Activated CD4-positive, alpha-beta T cell treated with anti-CD3 and anti-CD28 coated beads, Interleukin-2, amount 50 U/mL, for 24 hours (primary cell): ENCODE measurements at places on chromosomes 16 and 17.
A peak's percentile ranks its signal among the peaks of the same experiment; 100 is the strongest.

DNA sequence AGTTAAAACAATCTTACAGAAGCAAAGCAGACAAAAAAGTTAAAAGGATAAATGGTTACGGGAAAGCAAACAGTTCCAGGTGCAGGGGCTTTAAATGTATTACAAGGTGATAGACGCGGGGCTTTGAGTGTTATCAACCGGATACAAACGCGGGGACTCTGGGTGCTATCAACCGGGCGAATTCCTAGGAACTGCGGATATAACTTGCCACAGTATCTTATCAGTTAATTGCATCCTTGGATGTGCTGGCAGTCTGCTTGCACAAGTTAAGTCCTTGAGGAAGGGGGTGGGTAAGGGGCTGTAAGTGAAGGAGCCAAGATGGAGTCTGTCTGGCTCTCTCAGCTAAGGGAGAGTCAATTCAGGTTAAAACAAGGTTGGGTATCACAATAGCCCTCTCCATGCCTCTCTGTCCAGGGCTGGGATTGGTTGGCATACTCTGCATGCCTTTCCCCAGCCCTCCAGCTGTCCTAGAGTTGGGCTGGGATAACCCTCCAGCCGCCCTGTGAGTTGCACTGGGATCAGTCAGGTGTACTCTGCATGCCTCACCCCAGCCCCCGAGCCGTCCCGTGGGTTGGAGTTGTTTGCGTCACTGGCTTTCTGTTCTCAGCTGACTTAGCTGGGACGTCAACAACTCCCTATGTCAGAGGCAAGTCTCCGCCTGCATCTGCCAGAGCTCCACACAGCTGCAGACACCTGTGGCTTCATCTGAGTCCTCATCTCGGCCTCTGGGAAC lies 40.9 kb downstream of the TMEM235 start:
- peak; percentile 54 for DNase-seq

GRCh38 chr16:73717266-73717974 lies 579.2 kb upstream of the PSMD7 start:
- DNase-seq, result no peak

DNA sequence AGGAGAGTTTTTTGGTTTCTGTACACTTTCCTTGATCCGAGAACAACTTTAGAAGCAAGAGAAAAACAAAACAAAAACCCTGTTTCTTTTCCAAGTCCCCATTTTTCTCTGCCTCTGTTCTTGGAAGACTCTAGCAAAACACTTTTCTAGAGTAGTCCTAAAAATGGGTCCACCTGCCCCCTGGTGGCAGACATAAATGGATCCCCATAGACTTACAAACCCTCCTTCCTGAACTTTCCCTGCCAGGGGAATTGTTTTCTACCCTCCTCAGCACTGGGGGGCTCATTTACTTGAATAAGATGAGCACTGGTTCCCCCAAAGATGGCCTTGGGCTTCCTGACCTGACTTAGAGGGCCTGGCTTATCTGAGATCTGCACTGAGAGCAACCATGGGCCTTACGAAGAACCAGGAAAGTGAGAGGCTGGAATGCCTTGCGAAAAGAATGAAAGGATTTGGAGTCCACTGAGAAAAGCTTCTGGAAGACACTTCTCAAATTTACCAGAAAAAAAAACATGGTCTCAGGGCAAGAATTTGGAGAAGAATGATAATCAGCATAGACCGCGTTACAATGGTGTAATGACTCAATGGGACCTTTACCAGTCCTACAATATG lies 48.0 kb upstream of the CDYL2 start:
- DNase-seq, result no peak

- DNase-seq, result peak; percentile 46
Measured at GRCh38 chr17:60142872-60143499, 6.8 kb upstream of the CA4 start.

DNA sequence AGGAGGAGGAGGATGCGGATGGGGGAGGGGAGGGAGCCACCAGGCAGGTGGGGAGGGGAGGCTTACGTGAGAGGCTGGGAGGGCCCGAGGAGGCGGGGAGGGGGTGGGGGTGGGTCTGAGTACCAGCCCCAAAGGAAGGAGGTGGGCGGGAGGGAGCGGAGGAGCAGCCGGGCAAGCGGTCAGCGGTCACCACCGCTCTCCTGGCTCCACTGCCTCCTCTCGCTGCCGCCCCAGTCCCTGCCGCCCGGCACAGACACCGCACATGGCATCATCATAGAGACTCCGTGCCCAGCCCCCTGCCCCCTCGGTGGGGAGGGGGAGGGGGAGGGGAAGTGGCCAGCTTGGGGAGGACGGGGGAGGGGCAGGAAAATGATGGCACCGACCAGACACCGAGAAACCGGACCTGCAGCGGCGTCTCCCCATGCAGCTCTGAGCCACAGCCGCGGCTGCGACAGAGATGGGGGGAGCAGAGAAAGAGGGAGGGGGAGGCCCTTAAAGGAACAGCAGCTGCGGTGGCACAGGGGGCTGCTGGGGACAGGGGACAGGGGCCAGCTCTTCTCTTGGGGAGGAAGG lies at the start of gene TLCD3B:
TSS of gene TLCD3B (minus strand) at position 431 of the 573 bp plus-strand sequence. CDS start 744 bp downstream, outside the sequence.
- DNase-seq, result no peak

- no peak for DNase-seq
Measured at GRCh38 chr17:2266865-2267228, 36.7 kb downstream of the SMG6 start.

- DNase-seq, result no peak
Measured at GRCh38 chr17:82566129-82566960, 46.8 kb downstream of the FOXK2 start.

GRCh38 chr16:50974438-50975036 lies 176.5 kb downstream of the SALL1 start:
- no peak for DNase-seq

GRCh38 chr17:29614349-29615047 lies 8.2 kb downstream of the CORO6 start:
- no peak for DNase-seq

DNA sequence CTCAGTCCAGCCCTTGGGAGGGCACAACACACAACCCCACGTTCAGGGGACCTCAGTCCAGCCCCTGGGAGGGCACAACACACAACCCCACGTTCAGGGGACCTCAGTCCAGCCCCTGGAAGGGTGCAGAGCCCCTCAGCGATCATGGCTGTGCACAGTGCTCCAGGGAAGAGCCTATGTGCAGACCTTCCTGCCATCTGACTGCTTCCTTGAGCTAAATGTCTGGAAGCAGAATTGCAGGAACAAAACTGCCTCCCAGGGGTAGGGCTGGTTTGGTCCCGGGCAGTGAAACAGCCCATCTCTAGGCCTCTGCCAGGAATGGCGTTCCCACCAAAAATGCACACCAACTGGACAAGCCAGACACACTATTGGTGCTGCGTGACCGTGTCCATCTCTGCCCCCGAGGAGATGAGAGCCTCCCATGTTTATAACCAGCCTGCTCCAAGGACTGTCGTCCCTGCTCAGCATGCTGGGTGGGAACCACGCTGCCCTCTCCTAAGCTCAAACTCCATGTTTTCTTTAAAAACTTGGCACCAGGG lies 44.0 kb downstream of the ZNF276 start:
- DNase-seq, result no peak

DNA sequence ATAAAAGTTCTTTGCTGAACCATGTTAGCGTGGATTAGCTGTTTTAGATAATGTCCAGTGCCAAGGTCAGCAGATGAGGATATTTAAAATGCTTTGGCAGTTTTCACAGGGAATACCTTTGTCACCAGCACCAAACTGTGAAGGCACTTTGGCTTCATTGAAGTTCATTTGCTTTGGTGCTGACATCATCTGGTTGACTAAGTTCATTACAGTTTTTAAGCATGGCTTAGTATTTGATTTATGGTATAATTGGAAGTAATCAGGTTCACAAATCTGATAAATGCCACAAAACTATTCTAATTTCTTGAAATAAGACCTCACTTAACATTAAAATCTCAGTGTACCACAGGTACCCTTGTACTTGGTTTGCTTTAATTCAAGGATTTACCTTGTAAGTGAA lies 4.3 kb downstream of the GID4 start:
- no peak for DNase-seq

- DNase-seq, result peak; percentile 29
Measured at GRCh38 chr17:44221084-44221861, 1.8 kb upstream of the UBTF start.

DNA sequence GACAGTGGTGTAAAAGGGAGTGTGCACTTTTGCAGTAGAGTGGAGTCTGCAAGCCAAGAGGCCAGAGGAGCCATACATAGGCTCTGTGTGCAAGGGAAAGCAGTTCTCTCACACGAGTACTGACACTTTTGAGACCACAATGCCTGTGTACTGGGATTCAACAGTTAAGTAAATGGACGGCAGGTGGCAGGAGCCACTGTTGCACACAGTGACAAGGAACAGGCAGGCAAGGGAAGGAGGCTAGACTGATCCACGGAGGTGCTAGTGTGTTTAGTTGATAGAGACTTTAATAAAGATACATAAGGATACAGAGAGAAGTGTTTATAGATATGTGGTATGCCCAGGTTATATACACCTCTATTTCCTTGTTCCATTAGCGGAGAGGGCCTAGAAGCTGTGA lies 67.0 kb downstream of the MPRIP start:
- DNase-seq, result no peak

DNA sequence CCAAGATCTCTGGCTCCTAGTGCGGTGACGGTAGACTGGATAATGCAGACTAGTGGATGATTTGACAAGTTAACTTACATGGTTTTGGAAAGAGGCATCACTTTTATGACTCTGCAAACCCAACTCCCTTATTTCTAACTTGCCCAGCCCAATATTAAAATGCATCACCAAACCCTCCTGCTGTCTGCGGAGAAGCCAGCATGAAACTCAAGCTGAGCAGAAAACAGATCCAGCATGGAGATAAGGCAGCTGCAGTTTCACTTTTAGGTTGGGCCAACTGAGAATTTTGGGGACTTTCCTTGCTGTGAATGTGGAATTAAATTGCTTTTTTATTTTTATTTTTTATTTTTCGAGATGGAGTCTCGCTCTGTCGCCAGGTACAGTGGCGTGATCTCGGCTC lies 27.8 kb downstream of the CDH1 start:
- no peak for DNase-seq

DNA sequence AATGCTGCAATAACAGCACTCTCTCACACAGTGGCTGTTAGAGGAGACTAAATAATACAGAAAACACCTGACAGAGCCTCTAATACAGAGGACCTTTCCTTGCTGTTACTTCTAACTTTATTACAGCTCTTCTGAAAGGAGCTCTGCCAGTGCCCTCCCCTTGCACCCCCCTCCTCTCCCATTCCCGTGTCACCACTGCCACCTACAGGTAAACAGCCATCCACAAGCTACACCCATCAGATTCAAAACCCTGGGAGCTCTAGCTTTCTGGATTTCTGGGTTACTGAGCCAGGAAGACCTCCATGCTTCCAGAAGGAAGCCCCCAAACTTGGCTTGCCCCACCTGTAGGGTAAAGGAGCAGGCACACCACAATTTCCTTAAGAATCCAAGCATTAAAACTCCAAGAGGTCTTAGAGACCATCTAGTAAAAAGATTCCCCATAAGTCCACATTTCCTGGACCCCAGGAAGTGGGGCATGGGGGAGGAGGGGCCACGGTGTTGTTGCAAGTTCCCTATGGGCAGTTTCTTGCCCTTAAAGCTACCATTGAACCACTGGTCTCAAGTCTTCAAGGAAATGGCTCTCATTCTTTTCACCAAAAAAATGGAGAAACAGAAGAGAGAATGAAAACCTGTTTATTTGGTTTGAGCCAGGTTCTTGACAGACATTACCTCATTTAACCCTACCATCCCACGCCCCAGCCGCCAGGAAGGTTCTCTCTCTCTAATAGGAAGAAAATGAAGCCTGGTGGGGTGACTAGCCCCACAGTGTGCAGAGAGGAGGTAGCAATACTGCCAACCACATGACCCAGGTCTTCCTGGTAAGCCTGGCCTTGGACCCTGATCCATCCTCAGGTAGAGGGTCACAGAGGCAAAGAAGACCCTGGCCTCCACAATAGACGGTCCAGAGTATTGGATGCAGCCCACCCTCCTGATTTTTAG lies 52.8 kb downstream of the TOM1L2 start:
- DNase-seq, result peak; percentile 59

- DNase-seq, result no peak
Measured at GRCh38 chr17:67546578-67547527, 169.8 kb downstream of the PITPNC1 start.

GRCh38 chr17:8719291-8720246 lies 25.1 kb downstream of the CCDC42 start:
- no peak for DNase-seq

GRCh38 chr17:59465949-59466307 lies 99.5 kb upstream of the DHX40 start:
- no peak for DNase-seq

- DNase-seq, result no peak
Measured at GRCh38 chr17:34609210-34609609, 29.8 kb downstream of the TMEM132E start.

DNA sequence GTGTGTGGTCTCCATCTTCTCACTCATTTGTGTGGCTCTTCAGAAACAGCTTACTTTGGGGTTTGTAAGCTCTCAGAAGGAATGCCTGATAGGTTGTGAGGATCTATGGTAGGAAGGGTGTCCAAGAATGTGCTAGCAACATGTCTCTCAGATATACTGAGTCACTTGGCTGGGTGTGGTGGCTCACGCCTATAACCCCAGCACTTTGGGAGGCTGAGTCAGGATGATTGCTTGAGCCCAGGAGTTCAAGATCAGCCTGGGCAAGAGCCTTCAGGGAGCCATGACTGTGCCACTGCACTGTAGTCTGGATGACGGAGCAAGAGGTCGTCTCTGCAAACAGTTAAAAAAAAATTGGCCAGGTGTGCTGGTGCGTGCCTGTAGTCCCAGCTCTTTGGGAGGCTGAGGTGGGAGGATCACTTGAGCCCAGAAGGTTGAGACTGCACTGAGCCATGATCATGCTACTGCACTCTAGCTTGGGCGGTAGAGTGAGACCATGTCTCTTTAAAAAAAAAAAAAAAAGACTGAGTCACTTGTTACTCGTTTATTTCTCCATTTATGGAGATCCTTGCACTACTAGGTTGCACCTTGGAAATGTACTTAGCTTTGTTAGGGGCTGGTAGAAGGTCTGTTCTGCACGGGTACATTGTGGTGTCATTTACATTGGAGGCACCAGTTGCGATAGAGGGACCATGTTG lies 232.0 kb downstream of the SNX29 start:
- DNase-seq, result no peak

DNA sequence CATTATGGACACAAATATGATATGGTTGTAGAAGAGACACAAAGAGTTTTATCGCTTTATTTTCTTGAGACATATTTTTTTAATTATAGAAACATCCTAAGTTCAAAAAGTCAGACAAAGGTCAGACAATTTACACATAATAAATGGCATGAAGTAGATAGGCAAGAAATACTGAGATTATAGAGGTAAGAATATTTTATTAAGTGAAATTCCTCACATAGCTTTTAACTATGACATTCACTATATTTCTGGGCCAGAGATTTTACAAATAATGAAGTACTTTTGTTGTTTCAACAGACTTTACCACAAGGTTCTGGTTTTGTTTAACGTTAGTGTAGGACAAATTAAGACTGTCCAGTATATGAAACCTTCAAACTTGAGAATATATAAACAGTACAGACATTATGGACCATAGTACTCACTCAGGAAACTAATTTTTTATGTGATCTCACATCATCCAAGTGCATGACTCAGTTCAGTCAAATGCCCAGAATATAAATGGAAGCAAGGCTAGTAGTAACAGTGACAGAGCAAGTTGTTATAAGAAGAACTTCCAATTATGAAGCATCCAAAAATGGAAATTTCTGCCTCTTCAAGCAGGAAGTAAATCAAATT lies 394.8 kb downstream of the KCNJ2 start:
- DNase-seq, result no peak
